ENCODE measurements at places on chromosomes 11 and 22.

GRCh38 chr11:83047515-83048225, 24.0 kb downstream of the RAB30 start:
- no peak for DNase-seq

DNA sequence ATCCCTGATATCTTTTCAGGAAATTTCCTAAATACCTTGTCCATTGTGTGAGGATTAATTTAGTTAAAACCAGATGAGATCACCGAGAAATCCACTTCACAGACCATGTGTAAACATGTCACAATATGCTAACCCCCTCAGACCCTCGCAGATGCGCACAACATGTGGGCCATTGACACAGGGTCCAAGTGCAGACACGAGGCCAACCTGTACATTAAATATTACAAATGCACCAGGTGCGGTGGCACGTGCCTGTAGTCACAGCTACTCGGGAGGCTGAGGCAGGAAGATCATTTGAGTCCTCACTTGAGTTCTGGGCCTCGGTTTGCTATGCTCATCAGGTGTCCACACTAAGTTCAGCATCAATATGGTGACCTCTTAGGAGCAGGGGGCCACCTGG, 9.9 kb upstream of the TMPRSS4 start:
- DNase-seq, result no peak

- no peak for DNase-seq
Observed at GRCh38 chr11:74494916-74495315, 1.4 kb upstream of the LIPT2 start.

DNA sequence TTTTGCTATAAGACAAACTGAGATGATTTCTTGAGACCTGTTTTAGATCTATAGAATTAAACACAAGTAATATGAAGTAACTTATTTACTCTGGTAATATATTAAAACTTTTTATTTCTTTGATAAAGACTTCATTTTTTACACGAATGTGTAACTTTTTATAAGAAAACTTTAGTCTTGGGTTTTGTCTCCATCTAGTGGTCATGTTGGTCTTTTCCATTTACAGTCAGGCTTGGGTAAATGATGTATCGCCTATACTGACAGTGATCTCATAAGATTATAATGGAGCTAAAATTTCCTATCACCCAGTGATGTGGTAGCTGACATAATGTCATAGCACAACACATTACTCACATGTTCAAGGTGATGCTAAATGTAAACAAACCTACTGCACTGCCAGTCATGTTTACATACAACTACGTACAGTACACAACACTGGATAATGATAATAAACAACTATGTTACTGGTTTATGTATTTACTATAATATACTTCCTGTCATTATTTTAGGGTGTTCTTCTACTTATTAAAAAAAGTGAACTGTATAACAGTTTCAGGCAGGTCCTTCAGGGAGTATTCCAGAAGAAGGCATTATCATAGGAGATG, 7.5 kb upstream of the C11orf97 start:
- peak; percentile 81 for DNase-seq

DNA sequence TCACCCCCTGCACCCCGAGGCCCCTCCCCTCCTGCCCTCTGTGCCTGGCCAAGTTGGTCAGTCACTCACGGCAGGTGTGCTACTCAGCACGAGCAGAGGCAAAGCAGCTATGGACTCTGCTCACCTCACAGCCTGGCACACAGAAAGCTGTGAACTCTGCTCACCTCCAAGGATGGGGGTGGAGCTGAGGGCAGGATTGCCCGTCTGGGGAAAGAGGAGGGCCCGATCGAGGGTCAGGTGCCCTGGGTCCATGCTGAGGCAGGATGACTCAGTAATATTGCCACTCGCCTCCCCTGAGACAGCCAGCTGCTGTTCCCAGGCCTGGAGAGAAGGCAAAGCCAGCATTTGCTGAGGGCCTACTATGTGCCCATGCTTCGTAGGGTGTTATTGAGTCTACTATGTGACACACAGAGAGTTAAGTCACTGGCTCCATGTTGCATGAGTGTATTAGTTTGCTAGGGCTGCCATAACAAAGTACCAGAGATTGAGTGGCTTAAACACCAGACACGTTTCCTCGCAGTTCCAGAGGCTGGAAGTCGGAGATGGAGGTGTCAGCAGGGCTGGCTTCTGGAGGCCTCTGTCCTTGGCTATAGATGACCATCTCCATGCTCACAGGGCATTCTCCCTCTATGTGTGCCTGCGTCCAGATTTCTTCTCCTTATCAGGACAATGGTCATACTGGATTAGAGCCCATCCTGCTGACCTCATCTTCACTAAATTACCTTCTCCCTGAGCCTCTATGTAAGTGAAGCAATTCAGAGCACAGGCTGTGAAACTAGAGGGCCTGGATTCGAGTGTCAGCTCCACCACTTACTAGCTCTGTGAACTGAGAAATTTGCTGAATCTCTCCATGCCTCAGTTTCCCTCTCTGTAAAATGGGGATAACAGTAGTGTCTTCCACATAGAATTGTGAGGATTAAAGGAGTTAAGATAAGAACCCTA, 13.2 kb upstream of the TSKU start:
- peak; percentile 7 for DNase-seq

DNA sequence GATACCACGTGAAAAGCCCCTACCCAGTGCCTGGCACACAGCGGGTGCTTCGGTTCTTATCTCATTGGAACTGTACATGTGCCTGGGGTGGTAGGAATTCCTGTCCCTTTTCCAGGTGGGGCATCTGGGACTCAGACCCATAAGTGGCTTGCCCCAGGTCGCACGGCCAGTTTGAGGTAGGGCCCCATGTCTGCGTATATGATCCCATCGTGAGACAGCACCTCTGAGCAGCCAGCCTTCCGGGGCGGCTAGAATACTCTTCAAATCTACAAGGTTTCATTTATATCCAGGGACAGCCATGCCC, 33.5 kb upstream of the SMIM38 start:
- no peak for DNase-seq

GRCh38 chr11:61446211-61446651, 16.3 kb downstream of the SDHAF2 start:
- DNase-seq, result peak; percentile 84

DNA sequence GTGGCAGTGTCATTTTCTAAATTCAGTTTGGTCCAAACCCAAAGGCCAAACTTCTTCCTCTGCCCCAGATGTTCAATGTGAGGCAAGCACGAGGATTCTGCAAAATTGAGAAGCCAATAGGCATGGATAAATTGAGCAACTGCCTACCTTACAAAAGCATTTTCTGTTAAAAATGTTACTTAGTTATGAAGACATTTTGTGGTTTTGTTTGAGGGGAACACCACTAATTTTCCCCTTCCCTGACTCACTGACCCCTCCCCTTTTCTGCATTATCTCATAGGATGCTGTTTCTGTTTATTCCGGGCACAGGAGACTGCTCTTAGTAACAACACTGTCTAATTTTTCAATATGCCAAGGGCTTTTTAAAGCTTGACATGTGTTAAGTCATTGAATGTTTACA, 462.8 kb downstream of the INSC start:
- DNase-seq, result no peak

DNA sequence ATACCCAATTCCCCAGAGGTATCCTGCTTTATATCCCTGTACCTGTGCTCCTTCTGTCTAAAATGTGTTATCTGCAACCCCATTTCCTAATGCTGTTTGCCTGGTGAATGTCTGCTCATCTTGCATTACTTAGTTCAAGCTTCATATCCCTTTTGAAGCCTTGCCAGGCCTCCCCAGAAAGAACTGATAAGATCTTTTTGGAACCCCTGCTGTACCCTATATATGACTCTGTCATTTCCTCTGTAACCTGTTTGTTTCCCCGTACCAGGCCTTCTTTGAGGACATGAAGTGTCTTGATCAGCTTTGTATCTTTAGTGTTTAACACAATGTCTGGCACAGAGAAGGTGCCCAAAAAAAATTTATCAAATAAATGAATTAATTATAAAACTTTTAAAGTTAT, 77.6 kb downstream of the LIF start:
- no peak for DNase-seq

DNA sequence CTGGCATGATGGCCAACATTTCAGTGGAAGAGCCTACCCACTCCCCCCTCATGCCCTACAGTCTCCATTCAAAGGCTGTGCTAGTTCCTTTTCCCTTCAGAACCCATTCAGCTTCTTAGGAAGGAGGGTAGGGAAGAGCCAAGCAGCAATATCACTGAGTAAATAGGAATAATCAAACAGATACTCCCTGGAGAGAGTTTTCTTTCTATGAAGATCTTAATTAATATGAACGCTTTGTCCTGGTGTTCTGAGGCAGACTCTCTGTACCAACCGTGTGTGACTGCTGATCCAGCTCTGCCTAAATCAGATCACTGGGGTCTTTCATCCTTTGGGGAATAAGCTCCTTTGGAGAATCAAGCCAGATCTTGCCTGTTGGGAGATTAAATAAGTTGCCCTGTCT, 75.2 kb upstream of the NNMT start:
- no peak for DNase-seq

- no peak for DNase-seq
Observed at GRCh38 chr11:35007277-35007676, 90.9 kb downstream of the PDHX start.

DNA sequence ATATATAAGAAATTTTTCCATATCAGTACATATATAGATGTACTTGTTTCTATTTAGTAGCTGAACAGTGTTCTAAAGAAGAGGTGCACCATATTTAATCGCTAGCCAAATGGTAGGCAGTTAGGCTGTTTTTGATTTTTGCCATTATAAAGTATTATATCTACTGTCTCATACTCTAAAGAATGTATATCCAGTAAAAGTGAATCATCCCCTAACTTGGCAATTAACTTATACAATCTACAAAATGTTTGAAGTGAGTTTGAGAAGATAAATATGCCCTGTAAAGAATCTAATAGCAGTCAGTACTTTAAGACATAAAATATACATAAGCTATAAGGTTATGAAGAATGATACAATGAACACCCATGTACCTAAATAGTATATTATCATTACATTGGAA, 291.5 kb downstream of the SWAP70 start:
- no peak for DNase-seq

DNA sequence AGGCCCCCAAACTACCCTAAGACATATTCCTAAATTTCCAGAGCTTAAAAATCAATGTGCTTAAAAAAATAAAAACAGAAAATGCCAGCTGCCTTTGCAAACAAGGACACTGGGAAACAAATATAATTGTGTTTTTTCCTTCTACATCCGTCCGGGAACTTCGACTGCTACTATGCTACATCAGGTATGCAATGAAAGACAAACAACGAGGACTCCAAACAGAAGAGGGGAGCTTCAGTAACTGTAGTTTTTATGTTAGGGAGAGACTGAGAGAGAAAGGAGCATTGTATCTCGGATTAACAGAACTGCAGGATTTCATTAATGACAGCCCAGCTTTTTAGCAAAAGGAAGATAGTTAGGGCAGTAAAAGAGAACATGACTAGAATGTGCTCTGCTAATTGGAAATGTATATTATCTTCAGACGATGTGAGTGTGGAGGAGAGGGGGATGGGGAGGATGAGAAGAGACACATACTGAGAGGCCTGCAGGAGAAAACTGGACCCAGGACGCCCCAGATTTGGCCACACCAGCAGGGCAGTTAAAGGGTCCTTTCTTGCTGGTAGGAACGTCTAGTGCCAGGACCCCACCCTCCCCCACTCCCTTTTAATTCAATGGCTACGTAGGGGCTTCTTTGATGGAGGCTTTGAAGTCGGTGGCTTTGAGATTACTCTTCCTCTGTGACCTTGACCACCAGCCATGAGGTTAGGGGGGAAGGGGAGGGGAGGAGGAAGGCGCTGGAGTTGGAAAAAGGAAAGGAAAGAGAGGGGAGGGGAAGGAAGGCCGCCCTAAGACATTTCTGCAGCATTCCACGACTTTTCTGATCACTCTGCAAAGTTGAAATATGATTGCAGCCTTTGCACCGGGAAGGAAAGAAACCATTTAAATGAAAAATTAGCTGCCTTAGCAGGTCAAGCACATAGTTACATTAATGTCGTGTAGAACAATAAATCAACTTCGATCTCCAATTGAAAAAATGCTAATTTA, 187.1 kb downstream of the BLID start:
- no peak for DNase-seq

GRCh38 chr11:89490981-89491690, at the start of gene NOX4:
TSS of gene NOX4 (minus strand) at chr11:89491375. CDS start at chr11:89491246, 129 bp downstream.
- DNase-seq, result no peak

GRCh38 chr11:117258576-117258975, 26.1 kb downstream of the RNF214 start:
- DNase-seq, result no peak

DNA sequence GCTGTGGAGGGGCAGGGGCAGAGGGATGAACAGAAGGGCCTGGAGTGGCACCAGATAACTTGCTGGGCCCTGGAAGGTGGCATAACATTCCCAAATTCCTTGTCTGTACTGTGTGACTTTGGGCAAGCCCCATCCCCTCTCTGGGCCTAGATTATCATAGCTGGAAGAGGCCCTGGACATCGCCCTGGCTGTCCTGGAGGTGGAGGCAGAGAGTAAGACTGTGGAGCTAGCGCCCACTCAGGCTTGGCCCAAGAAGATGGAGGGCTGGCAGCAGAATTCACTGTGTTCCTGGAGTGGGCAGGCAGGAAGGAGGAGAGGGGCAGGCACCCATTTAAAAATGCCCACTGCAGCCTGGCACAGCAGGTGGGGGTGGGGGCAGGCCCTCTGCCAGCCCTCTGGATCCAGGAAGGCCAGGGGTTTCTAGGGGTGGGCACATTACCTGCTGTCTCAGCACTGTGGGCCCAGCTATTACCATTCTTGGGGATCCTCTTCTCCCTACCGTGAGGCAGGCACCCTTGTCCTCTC, 22.6 kb downstream of the ARHGEF17 start:
- DNase-seq, result no peak

DNA sequence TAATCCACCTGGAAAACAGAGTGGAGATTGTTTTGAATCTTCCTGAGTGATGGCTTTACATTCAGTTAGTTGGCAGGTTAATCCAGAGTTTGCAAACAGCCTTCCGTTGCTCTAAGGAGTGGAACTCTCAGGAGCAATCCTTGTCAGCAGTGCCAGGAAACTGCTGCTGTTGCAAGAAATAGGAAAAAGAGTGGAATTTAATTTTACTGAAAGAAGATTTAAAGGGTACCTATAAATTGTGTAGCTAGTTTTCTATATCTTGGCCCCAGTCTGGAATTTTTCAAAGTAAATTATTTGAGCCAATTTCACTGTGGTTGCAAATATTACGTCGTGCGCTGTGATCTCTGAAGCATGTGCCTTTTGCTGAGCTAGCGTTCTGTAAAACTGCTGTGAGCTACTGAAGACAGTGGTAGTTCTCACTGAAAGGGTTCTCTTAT, 55.5 kb upstream of the SLC5A12 start:
- DNase-seq, result no peak

GRCh38 chr11:64885367-64886286, 7.2 kb upstream of the EHD1 start:
- peak; percentile 31 for DNase-seq

- DNase-seq, result no peak
Observed at GRCh38 chr11:59923813-59924212, 14.4 kb upstream of the OOSP1 start.

- no peak for DNase-seq
Observed at GRCh38 chr22:48819232-48819631, 1008.4 kb downstream of the BRD1 start.

- no peak for DNase-seq
Observed at GRCh38 chr11:18853086-18853720, 61.6 kb upstream of the PTPN5 start.

GRCh38 chr11:114440121-114440860, 1.0 kb downstream of the REXO2 start:
- no peak for DNase-seq
